ENCODE measurements at places on chromosomes 2 and 18.
A peak's percentile ranks its signal among the peaks of the same experiment; 100 is the strongest.

GRCh38 chr2:41791523-41791922 is 256.3 kb upstream of the PKDCC start:
- no peak for DNase-seq

GRCh38 chr2:58419983-58420382 is 178.9 kb upstream of the FANCL start:
- DNase-seq, result no peak

- no peak for DNase-seq
Measured at GRCh38 chr2:70978341-70979179, at the start of gene ANKRD53. Gene ANKRD53, plus strand, starts transcription at chr2:70978630. Its CDS starts 16 bp downstream, at chr2:70978646.

- no peak for DNase-seq
Measured at GRCh38 chr2:195410074-195410671, 246.9 kb upstream of the SLC39A10 start.

GRCh38 chr2:99414566-99414965 is 75.3 kb downstream of the REV1 start:
- no peak for DNase-seq

GRCh38 chr2:220814441-220814840 is 757.7 kb downstream of the EPHA4 start:
- DNase-seq, result no peak

DNA sequence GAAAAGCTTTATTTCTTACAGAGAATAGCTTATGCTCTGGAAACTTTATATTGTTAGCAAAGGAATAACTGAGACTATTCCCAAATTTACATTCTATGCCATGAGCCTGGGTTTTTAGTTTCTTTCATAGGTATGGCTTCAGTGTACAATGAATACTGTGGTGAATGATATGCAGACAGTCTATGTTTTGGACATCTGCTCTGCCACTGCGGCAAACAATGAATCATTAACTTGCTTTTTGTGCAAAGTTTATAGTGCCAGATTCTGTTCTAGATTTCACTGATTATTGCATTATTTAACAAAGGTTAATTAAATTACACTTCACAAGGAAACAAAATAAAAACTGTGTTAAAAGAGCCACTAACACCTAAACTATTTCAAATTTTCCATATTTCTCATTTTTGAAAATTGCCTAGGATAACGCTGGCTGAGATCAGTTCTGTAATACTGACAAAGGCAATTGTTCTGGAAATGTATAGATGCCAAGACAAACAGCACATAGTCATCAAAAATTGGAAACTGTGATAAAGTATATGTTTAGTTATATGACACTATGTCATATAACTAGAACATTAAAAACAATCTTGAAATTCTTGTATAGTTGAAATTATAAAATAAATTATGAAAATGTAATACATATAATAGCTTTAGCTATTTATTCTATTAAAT is 74.7 kb downstream of the ITSN2 start:
- no peak for DNase-seq

GRCh38 chr2:86411396-86411795 is 29.8 kb upstream of the KDM3A start:
- DNase-seq, result no peak

DNA sequence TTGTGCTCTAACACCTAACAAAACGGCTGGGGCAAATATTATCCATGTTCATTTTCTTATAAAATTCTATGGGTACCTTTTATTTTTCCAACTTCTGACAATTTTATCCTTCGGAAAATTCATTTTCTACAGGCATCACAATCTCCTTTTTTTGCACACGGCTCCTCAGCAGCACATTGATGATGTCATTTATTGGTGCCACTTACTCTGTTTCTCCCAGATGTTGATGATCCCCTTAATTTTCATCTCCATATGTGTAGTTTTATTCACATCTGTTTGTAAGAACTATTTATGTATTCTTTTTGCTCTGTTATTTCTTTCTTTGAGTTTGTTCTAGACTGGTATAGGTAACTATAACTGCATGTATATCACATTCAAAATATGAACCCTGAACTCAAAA is 1660.8 kb upstream of the DDX18 start:
- DNase-seq, result no peak

DNA sequence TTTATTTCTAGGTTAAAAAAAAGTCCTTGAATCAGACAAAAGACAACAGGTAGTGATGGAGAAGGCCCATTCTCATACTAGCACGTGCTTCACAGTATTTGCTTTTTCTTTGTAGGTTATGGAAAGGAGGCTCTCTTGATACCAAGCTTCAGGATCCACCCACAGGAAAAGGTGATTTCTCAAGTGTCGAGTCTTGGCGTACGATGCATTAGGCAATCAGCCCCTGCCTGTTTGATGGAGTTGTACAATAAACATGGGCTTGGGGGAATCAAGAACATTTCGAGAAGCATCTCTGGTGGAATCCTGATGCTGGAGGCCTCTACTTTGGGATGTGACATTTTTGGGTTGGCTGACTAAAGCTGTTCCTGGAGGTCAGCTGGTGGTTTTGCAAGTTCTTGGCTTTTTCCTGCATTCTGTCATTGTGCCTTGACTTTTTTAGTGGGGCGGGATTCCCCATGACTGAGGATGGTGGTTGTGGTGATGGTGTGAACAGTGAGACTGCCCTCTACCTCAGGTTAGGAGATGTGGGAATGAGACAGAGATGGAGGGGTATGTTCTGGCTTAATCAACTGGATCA is 231.5 kb upstream of the SPRED2 start:
- DNase-seq, result no peak

- DNase-seq, result no peak
Measured at GRCh38 chr2:3141696-3142095, 235.9 kb downstream of the EIPR1 start.

- DNase-seq, result no peak
Measured at GRCh38 chr2:74094291-74094690, 53.4 kb downstream of the BOLA3 start.

DNA sequence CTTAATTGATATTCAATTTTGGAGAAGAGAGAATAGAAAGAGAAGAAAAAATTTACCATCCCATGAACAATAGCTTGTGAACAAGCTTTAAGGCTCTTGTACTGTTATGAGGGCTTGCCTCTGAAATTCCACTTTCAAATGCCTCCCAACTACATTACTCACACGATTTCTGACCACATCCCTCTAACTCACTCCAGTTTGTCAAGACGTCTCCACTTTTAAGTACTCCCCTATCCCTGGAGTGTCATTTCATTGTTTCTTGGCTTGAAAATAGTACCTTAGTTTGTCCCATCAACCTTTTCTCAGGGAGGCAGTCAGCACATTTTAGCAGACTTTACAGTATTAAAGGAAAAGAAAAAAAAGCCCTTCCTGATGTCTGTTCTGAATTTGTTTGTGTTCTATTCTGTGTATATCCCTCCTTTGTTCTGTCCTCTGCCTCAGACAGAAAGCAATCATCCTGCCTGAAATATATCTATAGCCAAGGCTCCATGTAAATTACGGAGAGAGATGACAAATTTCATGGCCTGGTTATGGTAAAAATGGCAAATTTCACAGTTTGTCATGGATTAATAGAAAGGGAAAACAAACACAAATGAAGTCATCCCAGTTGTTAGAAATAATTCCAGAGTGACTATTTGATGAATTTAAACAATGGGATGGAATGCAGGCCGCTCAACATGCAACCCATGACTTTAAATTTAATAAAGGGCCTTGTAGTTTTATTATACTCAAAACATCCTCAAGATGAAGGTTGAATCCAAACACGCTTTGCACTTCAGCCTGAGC is 228.8 kb downstream of the ETAA1 start:
- no peak for DNase-seq

- DNase-seq, result no peak
Measured at GRCh38 chr2:205715831-205716525, 33.7 kb downstream of the NRP2 start.

GRCh38 chr2:232315049-232315922 is 63.3 kb upstream of the ALPP start:
- DNase-seq, result peak; percentile 70

All from stimulated activated CD8-positive, alpha-beta memory T cell treated with anti-CD3 and anti-CD28 coated beads, Interleukin-15, amount 100 ng/mL, for 48 hours (primary cell).